ENCODE measurements at places on chromosomes 12 and 14.

GRCh38 chr12:108845696-108846095 is 11.7 kb downstream of the SSH1 start:
- no peak for DNase-seq

DNA sequence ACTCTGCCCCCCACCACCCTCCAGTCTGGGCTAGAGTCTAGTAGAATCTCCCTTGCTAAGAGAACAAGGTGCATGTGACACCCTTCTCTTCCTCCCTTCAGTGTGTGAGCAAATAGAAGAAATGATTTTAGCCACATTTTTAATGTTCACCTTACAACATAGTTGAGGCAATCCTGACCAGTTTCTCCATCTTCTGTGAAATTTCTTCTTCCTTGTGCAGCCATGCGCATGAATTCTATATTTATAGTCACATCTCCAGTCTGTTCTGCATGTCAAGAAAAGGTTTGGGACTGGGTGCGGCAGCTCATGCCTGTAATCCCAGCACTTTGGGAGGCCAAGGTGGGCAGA is 9.5 kb upstream of the LTA4H start:
- no peak for DNase-seq

GRCh38 chr12:106900554-106900953 is 55.2 kb upstream of the TMEM263 start:
- DNase-seq = no peak

- no peak for DNase-seq
These were observed 265.5 kb upstream of the PRKD1 start for GRCh38 chr14:30193101-30193500.

DNA sequence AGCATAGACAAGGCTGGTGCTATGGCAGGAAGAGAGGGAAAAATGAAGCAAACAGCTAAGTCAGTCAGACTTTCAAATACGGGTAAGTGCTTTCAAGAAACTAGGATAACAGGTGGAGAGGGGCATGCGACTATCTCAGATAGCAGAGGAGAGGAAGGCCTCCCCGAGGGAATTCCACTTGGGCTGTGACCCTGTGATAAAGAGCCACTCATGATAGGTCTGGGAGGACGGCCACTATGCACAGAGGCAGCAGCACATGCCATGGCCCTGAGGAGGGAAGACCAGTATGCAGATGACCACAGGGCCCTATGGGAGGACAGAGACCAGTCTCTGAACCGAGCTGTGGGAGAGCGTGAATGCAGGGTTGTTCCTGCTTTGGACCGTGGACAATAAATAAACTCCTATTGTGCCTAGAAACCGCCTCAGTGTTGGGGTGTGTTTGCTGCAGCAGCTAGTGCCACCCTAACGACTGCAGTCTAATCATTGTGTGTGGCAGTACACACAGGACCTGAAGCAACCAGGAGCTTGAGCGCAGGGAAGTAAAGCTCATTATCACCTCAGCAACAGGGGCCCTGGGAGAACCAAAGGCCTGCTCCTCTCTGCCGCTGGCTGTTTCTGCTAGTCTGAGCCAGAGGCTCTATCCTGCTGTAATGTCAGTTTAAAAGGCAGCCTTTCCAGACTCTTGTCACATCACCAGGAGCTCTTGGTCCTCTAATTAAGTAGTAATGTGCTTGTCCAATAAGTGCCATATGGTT is 119.1 kb downstream of the CACNA1C start:
- DNase-seq = no peak

- DNase-seq = no peak
These were observed 9.4 kb downstream of the SSPN start for GRCh38 chr12:26204612-26205289.

- DNase-seq = peak; percentile 30
These were observed 22.8 kb upstream of the OASL start for GRCh38 chr12:121061831-121062230.

DNA sequence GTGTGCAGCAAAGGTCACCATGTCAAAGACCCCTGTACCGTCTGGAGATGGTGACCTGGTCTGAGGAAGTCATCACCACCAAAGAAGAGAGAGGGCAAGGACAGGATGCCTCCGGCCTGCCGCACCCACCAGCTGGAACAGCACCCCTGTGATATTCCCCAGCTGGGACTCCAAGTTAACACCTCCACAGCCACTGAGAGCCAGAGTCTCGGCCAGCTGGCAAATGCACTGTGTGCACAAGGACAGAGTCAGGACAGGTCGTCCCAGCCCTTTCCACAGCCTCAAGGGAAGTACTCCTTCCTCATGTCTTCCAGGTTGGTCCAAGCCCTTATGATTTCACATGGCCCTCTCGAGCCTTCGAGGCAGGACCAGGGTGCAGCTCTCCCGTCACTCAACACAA is 19.3 kb upstream of the FKBP4 start:
- no peak for DNase-seq

GRCh38 chr14:23929822-23930294 is 23.7 kb upstream of the DHRS4 start:
- peak; percentile 68 for DNase-seq

DNA sequence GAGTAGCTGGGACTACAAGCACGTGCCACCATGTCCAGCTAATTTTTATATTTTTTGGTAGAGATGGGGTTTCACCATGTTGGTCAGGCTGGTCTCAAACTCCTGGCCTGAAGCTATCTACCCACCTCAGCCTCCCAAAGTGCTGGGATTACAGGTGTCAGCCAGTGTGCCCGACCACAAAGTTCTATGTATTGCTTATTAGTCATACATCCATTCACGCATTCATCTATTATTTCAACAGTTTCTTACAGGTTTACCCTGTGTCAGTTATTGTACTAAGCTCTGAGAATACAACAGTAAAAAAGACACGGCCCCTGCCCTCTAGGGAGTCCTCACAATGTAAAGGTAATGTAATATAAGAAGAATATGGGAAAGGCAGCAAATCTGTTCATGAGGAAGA is 188.9 kb upstream of the BTG1 start:
- no peak for DNase-seq

GRCh38 chr14:55446833-55447232 is 6.4 kb upstream of the TBPL2 start:
- no peak for DNase-seq

DNA sequence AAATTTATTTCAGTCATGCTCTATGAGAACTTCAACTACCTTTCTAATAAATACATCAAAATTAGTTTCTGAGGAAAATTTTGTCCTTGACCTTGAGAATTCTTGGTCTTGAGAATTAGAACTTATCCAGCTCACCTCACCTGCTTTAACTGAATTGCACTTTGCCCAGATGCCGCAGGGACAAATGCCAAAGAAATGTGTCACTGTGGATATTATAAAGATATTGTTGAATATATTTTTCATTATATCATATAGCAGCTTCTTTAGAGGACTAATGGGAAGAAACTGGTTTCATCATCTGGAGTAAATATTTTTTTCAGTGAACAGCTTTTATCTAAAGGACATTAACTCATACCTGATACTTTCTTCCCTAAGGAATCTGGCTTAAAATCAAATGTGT is 54.1 kb downstream of the LRP6 start:
- no peak for DNase-seq

DNA sequence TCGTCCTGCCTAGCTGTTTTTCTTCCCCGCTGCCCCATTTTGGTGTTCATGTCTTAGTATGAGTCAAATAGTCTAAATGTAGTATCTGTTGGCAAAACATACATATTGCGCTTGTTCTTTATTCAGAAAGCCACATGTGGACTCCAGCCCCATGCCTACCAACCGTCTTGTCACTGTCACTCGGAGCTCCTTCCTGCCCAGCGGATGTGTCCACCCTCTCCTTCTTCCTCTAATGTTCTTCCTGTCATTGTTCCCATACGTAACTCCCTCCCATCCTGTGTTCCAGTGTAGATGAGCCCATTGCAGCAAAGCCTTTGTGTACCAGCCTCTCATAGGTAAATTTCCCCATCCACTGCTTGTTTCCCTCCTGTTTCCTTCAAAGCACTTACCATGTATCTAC is 120.5 kb downstream of the TMX1 start:
- no peak for DNase-seq

GRCh38 chr14:49550286-49551184 is 35.6 kb downstream of the RPS29 start:
- DNase-seq = peak; percentile 11
